ENCODE measurements at places on chromosomes 13 and 19.

GRCh38 chr13:32038343-32038742 is 6.8 kb downstream of the FRY start:
- DNase-seq, result no peak

- no peak for DNase-seq
Measured at GRCh38 chr13:73273745-73274144, 214.9 kb downstream of the KLF5 start.

- DNase-seq, result no peak
Measured at GRCh38 chr19:50858886-50859285, 4.2 kb downstream of the KLK3 start.

GRCh38 chr13:47798906-47799305 is 202.2 kb downstream of the SUCLA2 start:
- DNase-seq, result no peak

DNA sequence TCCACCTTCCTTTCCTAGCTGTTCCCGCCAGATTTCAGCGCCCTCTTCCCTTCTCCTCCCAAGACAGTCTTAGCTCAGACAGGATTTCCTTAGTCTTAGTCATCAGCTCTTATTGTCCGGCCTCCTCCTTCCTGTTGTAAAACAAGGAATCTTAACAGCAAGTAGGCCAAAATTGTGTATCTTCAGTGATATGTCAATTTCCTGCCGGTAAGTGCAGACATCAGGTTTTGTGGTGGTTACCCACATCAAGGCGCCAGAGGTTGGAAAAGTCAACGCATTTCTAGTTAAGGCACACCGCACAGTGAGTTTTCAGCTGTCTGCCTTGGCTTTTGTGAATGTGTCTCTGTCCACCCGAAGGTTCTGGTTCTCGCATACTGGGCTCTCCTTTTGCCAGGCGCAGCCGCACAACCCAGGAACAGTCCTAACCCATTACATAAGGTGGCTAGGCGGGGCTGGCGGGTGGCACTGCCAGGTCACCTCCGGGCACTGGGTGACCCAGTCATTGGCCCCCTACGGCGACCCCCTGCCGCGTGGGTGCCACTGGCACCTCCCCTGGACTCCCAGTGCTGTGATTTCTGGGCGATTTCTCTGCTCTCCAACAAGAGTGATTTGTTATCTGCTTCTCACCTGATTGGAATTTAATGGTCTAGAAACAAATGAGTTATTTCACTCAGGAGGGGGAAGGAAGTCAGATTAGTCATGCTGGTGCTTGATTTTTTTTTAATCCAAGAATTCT is 12.9 kb downstream of the COL4A2 start:
- no peak for DNase-seq

GRCh38 chr13:76029706-76030105 is 393.6 kb downstream of the LMO7 start:
- no peak for DNase-seq

GRCh38 chr19:51971624-51972023 is 15.0 kb downstream of the ZNF350 start:
- no peak for DNase-seq

DNA sequence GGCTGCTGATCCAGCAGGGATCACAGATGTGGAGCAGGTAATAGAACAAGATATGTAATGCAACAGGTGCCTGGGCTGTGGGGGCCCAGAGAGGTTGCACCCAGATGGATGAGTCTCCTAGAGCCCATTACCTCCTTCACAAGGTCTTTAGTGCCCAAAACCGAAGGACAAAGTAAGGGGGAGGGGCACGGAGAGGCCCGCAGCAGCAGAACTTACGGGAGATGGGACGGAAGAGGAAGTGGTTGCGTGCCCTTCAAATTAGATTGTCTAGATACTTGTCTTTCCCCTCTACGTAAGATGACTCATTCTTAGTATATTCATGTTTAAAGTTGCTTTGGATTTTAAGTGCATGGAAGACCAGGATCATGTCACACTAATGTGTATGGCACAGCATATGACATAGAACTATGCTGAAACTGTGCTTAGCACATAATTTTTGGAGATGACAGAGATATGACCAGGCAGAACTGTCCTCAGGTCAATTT is 5.7 kb upstream of the MRPS31 start:
- DNase-seq, result no peak

GRCh38 chr13:113805431-113806103 is 46.5 kb downstream of the TMEM255B start:
- DNase-seq, result no peak

- no peak for DNase-seq
Measured at GRCh38 chr19:29393915-29394460, 131.8 kb upstream of the VSTM2B start.

- DNase-seq, result no peak
Measured at GRCh38 chr19:4635754-4636116, 3.6 kb upstream of the TNFAIP8L1 start.

GRCh38 chr13:76696370-76696769 is 189.8 kb downstream of the KCTD12 start:
- no peak for DNase-seq

DNA sequence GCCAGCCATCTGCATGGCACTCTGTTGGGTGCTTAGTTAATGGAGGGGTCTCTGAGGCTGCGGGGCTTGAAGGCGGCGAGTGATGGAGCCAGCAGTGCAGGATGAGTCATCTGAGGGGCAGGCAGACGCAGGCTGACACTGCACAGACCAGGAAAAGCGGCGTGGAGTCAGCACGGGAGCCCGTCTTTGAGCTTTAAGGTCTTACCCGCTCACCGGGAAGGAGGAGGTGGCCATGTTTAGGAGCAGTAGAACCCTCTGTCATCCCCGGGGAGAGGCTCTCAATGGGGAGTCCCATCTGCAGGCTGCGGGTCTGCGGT is 13.1 kb downstream of the NAXD start:
- no peak for DNase-seq

GRCh38 chr13:26037302-26037701 is 14.5 kb downstream of the SHISA2 start:
- DNase-seq, result no peak

- DNase-seq, result no peak
Measured at GRCh38 chr19:33374236-33374714, 766 bp downstream of the CEBPG start.

DNA sequence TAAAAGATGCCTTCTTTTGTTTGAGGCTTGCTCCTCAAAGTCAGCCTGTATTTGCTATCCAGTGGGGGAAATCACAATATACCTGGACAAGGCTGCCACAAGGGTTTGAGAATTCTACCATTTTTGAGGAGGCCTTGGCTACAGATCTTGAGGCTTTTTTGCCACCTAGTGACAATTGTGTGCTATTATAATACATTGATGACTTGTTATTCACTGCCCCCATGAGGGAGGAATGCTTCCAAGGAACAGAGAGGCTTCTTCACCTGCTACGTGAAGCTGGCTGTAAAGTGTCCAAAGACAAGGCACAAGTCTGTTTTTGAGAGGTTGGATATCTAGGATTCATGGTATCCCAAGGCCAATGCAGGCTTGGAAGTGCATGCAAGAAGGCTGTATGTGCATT is 72.5 kb downstream of the ZNF708 start:
- no peak for DNase-seq

- no peak for DNase-seq
Measured at GRCh38 chr13:26425443-26426358, 131.8 kb upstream of the WASF3 start.

DNA sequence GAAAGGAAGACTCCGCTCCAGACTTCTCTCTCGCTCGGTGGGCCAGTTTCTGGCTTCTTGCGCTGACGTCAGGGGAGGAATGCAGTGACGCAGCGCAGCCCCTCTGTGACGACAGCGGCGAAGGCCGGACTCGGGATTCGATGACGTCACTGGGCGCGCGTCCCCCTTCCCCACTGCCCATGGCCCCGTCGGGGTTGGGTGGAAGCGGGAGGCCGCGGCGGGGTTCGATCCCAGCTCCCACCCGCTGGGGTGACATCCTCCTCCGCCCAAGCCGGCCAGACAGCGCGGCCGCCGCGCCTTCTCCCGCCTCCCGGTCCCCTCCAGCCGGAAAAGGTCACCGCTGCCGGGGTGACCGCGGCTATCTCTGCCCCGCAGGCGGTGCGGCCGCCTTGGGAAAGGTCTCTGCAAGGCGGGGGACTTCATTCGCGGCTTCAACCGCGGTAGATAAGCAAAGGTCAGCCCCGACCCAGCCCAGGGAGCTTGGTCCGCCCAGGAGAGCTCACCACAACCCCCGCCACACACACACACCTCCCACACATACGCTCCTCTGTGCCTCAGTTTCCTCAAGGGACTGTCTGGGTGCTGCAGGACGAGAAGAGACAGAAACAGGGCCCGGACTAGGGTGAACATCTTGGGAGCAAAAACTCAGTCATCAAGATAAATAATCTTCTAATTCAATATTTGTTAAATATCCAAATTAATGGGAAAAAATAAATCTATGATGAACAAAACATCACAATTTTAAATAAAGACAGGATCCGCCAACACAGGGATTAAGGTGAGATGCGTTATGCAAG is 844 bp upstream of the RFX1 start:
- DNase-seq, result no peak

DNA sequence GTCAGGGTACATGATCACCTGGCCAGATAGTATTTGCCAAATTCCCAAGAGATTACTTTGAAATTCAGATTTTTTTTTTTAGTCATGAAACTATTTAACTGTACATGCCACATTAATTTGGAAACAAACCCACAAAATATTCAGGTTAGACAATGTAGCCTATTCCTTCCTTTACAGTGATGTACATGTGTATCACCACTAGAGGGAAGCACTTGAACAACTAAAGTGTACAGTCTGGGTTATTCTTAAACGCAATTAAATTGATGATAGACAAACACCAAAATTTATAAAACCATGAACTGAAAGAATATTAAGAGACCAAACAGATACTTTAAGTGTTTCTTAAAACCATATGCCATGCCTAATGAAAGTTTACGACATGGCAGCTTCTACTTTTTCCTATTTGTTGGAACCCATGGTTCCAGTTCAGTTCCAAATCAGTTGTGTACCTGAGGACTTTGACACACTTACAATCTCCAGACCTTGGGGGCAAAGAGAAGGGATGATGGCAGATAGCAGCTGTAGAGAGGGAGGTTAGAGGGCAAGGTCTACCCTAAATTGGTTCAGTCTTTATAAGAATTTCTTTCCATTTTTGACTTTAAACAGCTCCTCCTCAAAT is 52.8 kb downstream of the TNFSF13B start:
- no peak for DNase-seq

DNA sequence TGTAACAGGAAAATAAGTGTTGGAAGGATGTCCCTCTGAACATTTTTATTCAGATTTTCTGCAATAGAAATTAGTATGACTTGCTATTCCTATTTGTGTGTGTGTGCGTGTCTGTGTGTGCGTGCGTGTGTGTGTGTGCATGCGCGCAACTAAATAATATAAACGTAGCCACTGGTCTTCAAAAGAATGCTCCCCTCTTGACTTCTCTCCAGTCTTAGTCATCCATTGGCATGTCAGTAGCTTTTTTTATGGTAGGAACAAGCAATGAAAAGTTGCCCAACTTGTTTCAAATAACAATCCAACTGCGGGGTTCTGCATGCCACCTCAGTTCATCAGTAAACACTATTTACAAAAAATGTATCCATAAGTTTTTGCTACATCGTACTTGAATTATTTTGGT is 249.6 kb downstream of the GPC6 start:
- DNase-seq, result no peak

GRCh38 chr13:33536601-33537000 is 251.0 kb upstream of the STARD13 start:
- no peak for DNase-seq

DNA sequence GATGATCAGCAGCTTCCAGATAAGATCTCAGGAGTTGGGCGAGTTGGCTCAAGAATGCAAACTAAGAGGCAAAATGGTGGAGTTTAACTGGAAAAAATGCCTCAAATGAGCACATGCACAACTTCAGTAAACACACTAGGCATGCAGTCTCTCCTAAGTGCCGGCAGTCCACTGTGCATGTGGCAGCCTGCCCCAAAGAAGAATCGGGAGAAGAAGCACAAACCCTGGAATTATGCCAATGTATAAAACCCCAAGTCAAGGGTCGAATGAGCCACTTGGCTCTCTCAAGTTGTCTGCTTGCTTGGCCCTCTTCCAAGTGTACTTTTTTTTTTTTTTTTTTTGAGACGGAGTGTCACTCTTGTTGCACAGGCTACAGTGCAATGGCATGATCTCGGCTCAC is 53.3 kb upstream of the SLITRK1 start:
- no peak for DNase-seq

GRCh38 chr13:33260168-33261098 is 25.1 kb downstream of the STARD13 start:
- DNase-seq, result no peak

DNA sequence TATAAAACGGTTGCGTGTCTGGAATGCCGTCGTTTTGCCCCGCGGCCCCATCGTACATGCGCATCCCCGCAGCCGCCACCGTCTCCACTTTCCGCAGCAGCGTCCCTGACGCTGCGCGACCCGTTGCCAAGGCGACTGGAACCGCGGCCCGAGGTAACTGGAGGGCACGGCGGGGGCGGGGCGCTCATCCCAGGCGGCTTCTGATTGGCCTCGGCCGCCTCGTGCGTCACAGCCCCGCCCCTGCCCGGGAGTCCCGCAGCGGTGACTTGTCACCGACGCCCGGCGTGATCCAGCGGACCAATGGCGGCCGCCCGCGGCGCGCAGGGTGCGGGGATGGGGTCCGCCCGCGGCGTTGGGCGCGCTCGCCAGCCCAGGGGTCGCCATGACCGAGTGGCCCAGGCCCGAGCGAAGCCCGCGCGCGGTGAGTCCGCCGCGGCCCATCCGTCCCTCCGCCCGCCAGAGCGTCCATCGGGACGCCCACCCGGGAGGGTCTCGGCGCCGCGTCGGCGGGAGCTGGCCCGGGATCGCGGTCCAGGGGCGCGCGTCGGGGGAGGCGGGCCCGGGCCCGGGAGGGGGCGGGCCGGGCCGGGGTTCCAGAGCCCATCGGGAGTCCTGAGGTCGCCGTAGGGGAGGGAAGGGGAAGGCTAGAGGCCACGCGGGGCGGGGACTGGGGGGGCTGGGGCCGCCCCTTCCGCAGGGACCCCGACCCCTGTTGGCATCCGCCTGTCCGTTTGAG is at the start of gene ZSCAN1:
TSS of gene ZSCAN1 (plus strand) at position 285 of the 736 bp plus-strand sequence. CDS start 3,812 bp downstream, outside the sequence.
- peak; percentile 96 for DNase-seq

- DNase-seq, result no peak
Measured at GRCh38 chr19:55606471-55606787, 982 bp downstream of the ZNF865 start.

- no peak for DNase-seq
Measured at GRCh38 chr19:861756-862580, 2.5 kb downstream of the CFD start.

All from left forelimb (tissue), 1 donor.